ENCODE measurements at places on chromosomes 16 and 17.

GRCh38 chr17:2239882-2240430 lies 63.6 kb downstream of the SMG6 start:
- H3K27me3 ChIP-seq = no peaks in the 10 kb centered on the region
- no peak for DNase-seq
- no peaks in the 10 kb centered on the region for H3K4me1 ChIP-seq
- H3K27ac ChIP-seq = no peak overlapping the region
- peaks cover 6% of the 10 kb centered on the region for H3K36me3 ChIP-seq

- H3K36me3 ChIP-seq = no peaks in the 10 kb centered on the region
- no peak for DNase-seq
- H3K4me3 ChIP-seq = no peak overlapping the region
- H3K4me1 ChIP-seq = peaks cover 12% of the 10 kb centered on the region
- no peaks in the 10 kb centered on the region for H3K27me3 ChIP-seq
Measured at GRCh38 chr17:43442711-43443110, 41.1 kb upstream of the DHX8 start.

DNA sequence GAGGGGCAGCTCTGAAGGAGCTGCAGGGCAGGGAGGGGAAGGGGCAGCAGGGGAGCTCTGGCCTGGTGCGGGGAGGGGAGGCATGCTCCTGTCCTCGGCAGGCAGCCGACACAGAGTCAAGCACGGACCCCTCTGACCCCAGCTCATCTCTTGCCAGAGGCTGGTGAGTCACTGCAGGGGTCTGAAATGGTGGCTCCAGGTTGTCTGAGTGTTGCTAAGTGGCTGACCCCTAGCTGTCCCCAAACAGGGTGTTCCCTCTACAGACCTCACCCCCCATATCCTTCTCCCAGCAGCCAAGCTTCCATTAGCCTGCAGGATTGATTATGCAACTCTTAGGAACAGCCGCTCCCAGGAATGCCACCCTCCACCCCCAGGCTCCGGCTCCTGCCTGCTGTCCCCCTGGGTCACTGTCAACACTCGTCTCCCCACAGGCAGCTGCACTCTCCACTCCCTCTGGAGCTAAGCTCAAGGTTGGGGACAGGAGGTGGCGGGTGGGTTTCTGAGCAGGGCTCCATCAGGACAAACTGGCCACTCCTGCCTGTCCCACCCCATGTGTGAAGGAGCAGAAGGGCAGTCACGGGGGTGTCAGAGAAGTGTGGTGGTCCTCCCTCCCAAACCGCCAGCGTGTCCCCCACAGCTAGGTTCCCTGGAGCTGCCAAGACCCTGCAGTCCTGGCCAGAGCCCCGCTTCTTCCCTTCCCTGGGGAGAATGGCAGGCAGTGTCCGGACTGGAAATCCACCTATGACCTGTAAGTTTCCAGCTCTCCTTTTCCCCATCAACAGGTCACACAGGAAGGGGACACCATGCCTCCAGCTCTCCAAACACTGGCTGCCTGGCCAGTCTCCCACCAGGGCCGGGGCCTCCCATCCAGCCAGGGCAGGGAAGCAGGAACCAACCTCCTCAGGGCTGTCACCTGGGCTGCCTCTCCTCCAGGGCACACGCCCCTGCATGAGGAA lies 1.0 kb downstream of the MYLK3 start:
- DNase-seq = no peak
- no peak overlapping the region for H3K4me3 ChIP-seq
- H3K4me1 ChIP-seq = no peaks in the 10 kb centered on the region
- H3K27ac ChIP-seq = no peak overlapping the region
- H3K27me3 ChIP-seq = no peaks in the 10 kb centered on the region

DNA sequence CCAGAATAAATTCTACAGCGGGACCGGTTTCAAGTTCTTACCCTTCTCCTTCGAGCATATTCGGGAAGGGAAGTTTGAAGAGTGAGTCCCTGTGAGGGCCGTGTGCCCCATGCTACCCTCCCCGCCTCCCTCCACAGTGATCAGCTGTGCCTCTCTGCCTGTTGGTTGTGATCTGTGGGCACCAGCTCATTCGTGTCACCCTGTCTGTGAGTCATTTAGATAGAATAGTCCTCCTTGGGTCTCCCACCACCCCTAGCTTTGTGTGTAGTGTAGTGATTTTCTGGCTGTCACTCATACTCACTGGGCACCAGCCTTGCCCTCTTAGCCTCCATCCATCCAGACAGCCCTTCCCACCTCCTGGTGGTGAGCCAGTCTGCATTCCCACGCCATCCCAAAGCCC lies 15.0 kb upstream of the NAGLU start:
- H3K4me1 ChIP-seq = peaks cover 58% of the 10 kb centered on the region
- H3K27ac ChIP-seq = peak overlapping the region; percentile 95
- H3K27me3 ChIP-seq = no peaks in the 10 kb centered on the region

DNA sequence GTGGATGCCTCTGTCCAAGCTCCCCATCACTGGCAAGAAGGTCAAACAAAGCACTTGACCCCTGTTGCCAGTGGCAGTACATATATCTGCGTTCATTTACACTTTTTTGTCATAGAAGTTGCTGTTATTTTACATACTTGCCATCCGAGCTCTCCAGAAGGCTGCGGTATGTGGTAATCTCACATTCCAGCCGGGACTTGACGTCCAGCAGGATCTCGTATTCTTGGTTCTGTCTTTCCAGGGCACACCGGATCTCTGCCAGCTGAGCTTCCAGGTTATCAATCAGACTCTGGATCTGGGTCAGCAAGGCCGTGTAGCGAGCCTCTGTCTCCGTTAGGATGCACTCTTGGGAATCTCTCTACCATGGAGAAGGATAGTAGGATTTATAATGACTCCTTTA lies 6.6 kb downstream of the KRT39 start:
- no peak for DNase-seq
- peaks cover 81% of the 10 kb centered on the region for H3K4me1 ChIP-seq
- no peaks in the 10 kb centered on the region for H3K27me3 ChIP-seq

All from Calu3 (cell line).